ENCODE measurements at places on chromosomes 13 and 19.

DNA sequence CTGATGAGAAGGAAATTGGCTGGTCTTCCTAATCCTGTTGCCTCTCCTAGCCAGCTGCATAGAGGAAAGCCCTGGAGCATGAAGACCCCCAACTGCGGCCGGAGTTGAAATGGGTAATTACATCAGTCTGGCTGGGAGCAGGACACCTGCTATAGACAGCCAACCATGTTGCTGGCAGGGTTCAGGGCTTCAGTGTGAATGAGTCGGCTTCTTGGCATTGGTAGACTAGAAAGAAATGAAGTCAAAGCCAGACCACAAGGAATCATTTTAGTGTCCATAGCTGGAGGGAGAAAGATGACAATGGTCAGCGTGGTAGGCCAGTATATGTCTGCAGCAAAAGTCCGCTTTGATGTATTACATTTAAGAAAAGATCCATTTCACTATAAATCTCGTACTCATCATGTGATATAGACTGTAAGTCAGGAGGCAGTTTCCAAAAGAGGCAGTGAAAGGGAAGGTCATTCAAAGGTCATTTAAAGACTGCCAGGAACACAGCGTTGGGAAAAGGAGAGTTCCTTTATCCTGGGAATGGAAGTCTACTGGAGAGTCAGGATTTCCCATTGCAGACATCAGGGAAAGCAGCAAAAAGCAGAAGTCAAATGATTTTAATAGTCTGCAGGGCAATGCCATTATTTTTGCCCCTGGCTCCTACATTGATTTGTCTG, 262.7 kb downstream of the DNAJC15 start:
- no peak for DNase-seq

DNA sequence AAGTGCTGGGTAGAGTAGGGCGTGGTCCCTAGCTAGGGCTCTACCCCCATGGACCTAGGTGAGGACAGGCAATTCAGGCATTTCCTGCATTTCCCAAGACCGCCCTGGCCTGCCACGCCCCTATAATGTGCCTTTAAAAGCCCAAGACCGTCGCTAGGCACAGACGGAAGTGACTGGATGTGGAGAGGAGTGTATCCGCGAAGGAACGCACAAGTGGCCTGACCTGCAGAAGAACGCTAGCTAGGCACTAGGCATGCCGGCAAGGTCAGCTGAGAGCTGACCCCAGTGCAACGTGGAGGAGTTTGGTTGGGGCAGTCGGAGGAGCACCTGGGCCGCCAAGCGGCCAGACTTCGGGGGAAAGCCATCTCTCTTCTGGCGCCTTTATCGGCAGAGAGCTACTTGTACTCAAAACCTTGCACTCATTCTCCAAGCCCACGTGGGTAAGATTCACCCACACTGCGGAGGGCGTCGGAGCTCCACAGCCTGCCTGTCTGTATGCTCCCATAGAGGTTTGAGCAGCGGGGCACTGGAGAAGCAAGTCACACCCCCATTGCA, 370.0 kb downstream of the FGF9 start:
- DNase-seq: no peak

DNA sequence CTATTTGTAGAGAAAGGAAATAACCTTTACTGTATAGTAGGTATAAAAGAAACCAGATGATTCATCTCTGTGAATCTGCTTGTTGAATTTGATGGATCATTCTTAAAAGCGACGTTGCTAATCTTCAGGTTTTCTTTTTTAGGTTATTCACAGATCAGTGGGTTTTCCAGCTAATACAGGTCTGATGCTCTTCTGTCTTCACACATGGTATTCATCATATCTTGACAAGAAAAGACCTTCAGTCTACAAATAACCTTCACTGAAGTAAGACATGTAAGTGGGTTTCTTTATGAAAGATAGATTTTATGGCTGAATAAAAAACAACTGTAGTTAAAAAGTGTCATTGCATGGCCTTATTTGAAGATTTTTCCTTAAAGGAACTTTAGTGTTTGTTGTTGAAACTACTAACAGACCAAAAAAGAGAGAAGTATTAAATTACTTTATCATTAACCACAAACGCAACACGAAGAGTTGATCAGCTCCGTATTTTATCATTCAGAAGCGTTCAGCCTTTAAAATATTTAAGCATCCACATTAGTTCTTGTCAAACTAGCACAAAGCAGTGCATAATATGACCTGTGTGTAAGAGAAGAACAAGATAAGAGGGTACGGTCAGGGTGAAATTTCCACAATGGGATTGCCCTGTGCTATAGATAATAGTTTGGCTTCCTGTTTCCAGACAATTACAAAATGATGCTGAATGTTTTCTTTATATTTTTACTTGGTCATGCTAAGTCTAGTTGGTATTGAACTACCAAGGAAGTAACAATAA, 299.5 kb downstream of the MZT1 start:
- DNase-seq: no peak

DNA sequence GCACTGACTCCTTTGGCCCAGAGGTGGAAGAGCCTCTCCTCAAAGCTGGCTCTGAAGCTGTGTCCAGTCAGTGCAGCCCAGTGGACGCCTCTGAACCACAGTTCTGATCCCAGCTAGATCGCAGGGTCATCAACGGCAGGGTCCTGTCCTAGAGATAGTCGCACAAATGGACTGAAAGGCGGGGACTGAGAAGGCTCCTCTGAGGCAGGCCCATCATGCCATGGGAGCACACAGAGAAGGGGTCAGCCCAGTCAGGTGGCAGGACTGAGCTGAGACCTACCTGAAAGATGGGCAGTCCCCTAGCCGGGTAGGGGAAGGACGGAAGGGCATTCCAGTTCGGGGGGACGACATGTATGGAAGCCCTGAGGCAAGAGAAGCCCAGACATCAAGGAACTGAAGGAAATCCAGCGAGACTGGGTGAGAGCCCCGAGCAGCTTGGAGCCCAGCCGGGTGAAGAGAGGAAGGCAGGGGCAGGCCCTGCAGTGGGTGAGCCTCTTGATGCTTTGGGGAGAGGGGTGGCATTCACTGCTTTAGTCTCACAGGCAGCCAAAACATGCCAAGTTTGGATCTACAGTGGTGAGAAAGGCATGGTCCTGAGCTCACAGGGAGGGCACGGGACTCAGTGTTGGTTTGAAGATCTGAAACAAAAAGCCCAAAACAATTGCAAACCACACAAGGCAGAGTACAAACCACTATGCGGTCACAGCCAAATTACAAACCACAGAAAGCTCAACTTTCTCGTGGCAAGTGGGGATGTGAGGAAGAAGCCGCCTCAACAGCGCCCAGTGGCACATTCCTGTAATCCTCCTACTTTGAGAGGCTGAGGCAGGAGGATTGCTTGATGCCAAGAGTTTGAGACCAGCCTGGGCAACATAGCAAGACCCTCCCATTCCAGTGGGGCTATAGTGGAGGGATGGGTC, 10.0 kb downstream of the CALM3 start:
- peak; percentile 12 for DNase-seq

DNA sequence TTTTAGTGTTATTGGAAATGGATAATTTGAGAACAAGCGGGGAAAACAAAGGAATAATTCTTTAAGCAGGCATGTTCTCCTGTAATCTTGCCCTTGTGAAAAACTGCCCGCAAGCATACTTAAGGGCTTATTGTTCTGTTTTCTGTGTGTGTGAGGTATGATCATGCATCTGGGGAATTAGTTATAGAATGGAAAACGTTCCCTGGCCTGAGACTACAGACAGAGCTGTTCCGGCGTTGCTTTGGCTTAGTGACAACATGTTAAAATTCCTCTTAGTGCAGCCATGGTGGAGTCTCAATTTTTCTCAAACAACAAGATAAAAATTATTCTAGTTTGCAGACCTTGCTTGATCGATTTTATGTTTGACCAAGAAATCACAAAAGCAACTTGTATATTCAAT, 560.2 kb upstream of the SPRY2 start:
- DNase-seq: no peak

DNA sequence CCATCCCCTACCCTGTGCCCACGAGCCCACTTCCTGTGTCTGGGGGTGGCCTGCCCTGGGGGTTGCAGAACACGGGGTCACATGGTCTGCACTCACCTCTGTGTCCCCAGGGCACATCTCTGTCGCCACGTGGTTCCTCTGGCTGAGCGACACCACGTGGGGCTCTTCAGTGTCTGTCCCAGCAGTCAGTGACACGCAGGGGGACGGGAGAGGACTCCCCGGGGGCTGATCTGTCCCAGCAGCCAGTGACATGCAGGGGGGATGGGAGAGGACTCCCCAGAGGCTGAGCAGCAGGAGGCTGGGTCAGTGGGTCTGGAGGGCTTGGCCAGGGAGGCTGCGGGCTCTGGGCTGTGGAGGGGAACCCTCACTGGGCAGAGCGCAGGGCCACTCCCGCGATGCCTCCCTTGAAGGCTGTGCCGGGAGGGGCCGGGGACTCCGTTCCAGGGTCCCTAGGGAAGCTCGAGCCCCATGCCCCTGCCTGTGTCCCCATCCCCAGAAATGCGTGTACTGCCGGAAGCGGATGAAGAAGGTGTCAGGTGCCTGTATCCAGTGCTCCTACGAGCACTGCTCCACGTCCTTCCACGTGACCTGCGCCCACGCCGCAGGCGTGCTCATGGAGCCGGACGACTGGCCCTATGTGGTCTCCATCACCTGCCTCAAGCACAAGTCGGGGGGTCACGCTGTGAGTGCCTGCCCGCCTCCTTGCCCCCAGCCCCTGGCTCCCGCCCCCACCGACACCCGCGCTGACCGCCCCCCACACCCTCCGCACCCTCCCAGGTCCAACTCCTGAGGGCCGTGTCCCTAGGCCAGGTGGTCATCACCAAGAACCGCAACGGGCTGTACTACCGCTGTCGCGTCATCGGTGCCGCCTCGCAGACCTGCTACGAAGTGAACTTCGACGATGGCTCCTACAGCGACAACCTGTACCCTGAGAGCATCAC, 174.8 kb downstream of the KDM4B start:
- DNase-seq: peak; percentile 37

GRCh38 chr19:47704024-47704423, 9.2 kb upstream of the EHD2 start:
- no peak for DNase-seq

GRCh38 chr19:39765091-39766076, 13.3 kb upstream of the LEUTX start:
- DNase-seq: peak; percentile 53

GRCh38 chr19:3524078-3524842, 14.7 kb upstream of the TEKTIP1 start:
- DNase-seq: no peak

DNA sequence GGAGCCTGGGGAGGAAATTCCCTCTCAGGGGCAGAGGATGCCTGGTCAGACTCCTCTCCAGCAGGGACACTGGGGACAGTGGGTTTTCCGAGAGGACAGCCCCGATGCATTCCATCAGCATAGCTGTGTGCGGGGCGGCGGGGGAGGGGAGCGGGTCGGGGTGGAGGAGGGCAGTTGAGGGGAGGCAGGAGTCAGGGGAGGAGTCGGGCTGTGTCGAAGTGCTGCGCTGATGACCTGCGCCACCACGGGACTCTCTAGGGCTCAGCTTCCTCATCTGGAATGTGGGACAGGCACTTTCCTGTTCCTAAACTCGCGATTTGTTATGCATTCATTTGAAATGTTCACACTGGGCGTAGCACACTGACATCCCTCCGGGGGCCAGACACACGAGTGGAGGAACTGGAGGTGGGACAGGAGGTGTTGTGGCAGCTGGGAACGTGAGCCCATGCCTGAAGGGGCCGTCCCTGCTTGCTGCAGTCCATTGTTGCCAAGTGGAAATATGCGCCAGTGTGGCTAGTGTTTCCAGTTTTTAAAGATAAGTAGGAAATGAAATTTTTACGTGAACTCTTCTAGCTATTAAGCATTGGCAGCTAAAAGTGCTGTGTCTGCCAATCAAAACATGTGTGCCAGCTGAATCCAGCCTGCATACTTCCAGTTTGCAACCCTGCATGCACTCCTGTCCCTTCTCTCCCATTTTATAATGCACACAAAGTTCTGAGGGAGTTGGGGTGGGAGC, 43.3 kb downstream of the FLT1 start:
- no peak for DNase-seq

DNA sequence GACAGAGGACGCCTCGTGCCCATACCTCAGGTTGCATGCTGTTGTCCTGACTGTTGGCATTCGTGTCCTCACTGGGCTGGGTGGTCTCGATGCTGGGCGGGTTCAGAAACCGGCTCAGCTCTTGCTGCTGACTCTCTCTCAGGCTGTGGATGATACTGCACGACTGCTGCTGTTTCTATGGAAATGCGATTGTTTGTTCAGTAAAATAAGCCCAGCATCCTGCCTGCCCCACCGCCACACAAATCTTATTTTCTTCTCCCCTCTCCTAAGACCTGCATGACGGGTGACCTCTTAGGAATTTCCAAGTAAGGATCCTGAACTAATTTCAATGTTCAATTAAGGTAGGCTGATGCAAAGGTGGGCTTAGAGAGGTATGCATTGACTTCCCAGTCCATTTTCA, 356.5 kb downstream of the NALCN start:
- no peak for DNase-seq
